NCI-H1436 (cell line): ENCODE measurements at places on chromosomes 16 and 17.

DNA sequence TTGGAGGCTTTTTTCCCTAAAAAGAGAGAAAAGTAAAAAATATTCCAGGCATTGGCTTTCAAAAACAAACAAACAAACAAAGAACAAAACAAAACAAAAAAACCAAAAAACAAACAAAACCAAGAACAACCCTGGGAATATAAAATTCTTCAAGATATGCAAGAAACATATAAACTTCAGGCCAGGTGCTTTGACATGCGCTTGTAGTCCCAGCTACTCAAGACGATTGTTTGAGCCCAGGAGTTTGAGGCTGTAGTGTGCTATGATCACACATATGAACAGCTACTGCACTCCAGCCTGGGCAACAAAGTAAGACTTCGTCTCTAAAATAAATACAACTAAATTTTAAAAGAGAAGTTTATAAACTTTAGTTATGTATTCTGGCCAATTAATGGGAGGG is 52.5 kb upstream of the TEX2 start:
- no peak for DNase-seq

GRCh38 chr17:4555873-4556759 is 932 bp upstream of the MYBBP1A start:
- no peak for DNase-seq

GRCh38 chr17:63337579-63337978 is 108.5 kb downstream of the CYB561 start:
- DNase-seq: no peak

DNA sequence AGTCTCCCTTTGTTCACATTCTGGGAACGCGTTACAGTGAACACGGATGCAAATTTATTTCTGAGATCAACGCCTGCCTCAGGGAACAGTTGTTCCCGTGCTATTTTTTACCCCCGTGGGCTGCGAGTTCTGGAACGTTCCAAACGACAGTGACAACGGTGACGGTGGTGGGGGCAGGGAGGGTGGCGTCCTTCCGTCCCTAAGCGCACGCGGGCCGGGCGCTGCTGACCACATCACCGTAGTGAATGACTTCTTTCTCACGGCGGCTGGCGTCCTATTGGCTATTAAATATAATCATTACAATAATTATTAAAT is 45.1 kb upstream of the SSTR5 start:
- no peak for DNase-seq

DNA sequence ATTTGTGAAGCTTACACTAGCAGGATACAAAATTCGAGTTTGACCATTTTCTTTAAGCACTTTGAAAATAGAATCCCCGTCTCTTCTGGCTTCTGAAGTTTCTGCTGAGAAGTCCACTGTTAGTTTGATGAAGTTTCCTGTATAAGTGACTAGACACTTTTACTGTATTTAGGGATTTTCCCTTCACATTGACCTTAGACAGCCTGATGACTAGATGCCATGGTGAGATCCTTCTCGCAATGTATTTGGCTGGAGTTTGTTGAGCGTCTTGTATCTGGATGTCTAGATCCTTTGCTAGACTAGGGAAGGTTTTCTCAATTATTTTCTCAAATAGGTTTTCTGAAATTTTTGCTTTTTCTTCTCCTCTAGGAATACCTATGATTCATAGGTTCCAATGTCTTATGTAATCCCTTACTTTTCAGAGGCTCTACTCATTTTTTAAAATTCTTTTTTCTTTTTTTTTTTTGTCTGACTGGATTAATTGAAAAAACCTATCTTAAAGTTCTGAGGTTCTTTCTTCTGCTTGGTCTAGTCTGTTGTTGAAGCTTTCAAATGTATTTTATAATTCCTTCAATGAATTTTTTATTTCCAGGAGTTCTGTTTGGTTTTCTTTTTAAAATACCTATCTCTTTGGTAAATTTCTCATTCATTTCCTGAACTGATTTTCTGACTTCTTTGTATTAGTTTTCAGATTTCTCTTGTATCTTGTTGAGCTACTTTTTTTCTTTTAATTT is 63.7 kb upstream of the ABCC11 start:
- DNase-seq: no peak

DNA sequence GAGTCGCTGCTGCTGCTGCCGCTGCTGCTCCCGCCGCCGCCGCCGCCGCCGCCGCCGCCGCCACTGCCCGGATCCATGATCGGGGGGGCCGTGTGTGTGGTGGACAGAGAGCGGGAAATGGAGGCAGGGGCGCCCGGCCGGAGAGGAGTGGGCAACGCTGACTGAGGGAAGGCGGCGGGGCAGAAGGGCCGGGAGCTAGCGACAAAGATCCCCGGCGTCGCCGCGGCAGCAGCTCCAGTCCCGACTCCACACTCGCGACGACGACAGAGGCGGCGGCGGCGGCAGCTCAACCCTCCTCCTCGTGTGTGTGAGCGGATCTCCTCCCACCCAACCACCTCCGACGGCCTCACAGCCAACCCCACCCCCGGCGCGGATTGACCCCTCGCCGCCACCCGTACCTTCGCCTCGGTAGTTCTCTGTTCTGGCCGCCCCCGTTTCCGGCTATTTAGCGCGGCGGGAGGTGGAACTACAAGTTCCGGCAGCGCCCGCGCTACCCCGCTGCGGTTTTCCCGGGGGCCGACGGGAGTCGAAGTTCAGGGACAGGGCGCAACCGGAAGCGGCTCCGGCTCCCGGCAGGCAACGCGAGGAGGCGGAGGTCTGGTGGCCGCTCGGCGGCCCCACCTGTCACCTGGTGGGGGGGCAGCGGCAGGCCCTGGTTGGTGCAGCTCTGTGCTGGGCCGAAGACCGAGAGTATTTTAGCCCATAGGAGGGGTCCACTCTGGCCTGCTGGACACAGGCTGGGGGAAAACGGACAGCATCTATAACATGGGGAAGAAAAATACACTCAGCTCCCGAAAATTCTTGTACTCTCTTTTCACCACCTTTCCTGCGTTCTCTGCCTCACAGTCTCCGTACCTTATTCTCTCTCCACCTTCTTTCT is at the start of gene GSPT1:
Gene GSPT1, minus strand, starts transcription at position 313 of the 880 bp plus-strand sequence. Its CDS starts 236 bp downstream, at position 77.
- DNase-seq: peak; percentile 98

DNA sequence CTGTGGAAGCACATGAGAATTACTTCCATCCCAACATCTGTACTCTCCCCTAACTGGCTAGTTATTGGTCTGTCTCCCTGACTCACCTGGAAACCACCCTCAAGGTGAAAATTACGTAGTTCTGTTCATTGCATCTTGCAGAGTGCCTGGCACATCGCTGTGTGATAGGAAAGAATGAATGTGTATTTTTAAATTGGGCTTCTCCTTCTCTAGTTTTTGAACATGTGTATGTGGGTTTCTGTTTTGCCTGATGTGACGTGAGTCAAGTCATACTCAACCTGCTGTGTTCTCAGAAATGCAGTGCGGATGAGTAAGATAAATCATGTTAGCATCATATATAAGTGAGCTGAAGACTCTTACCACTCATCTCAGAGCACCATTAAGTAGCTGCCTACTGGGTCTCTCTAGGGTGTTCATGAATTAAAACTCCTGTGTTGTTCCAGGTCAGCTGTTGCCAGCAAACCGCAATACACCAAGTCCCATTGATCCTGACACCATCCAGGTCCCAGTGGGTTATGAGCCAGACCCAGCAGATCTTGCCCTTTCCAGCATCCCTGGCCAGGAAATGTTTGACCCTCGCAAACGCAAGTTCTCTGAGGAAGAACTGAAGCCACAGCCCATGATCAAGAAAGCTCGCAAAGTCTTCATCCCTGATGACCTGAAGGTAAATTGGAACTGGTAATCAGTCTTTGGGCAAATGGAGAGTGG is 50.2 kb downstream of the HLF start:
- no peak for DNase-seq

DNA sequence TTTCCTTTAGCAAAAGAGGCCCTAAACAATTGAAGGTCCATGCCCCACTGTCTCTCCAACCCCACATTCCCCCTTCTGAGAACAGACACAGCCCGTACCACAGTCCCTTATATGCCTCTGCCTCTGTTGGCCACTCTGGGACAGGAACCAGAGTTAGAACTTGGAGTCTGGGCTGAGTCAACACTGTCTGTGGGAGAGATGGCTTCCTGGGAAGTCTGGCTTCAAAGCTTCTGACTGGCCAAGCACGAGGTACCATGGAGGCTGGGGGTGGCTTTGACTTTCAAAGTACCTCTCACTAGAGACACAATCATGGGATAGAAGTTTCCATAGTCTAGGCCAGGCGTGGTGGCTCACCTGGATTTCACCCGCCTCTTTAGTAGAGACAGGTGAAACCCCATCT is 14.9 kb upstream of the SPOP start:
- DNase-seq: no peak

DNA sequence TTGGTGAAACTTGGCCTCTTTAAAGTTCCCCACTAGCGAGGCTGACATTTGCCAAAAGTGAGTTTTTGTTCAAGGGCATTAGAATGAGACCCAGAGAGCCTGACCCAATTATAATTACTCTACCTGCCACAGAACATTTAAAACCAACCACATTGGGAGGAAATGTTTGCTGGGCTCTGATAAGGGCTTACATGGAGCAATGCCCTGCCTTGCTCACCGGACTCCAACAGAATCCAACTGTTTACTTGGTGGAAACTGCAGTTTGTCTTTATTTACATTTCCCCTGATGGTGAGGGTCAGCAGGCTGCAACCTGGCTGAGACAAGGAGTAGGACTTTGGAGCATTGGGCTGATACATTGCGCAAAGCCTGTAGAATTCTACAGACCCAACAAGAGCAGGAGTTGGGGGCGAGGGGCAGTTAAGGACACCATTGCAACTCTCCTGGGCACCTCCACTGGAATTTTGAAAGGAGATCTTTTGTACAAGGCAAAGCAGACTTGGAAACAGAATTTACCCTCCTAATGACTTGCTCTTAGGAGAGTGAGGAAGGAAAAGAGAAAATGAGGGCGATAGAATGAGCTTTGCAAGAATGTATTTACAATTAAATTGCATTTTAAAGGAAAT is 368.6 kb downstream of the SHISA9 start:
- no peak for DNase-seq
